NCI-H1048 (cell line): ENCODE measurements at places on chromosomes 2 and 18.

DNA sequence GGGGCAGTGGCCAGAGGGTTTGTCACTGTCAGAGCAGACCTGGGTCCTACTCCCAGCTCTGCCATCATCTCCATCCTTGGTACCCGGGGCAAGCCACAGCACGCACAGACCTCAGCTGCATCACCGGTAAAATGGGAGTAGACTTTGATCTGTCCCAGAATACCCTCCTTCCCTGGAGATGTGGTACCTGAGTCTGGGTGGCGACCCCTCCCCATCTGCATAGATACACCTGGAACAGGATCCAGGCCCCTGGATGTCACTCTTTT lies 64.0 kb downstream of the ZFP36L2 start:
- no peak for DNase-seq

GRCh38 chr2:437756-438393 lies 150.0 kb upstream of the ALKAL2 start:
- DNase-seq = no peak

DNA sequence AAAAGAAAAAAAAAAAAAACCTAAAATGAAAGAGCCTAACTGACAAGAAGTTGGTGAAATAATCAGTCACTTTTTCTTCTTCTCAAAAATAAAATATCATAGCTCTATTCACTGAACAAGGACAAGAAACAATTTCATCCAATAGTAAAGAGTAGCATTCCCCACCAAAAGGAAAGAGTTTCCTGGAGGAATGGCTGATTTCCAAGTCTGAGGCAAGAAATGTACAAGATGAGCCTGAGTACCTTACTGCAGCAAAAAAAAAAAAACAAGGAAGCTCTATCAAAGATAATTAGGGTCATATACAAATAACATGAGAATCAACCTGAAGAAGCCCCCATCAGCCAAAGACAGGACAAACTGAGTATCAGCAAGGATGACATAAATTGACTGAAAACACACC lies 11.5 kb downstream of the ROCK1 start:
- DNase-seq = no peak

DNA sequence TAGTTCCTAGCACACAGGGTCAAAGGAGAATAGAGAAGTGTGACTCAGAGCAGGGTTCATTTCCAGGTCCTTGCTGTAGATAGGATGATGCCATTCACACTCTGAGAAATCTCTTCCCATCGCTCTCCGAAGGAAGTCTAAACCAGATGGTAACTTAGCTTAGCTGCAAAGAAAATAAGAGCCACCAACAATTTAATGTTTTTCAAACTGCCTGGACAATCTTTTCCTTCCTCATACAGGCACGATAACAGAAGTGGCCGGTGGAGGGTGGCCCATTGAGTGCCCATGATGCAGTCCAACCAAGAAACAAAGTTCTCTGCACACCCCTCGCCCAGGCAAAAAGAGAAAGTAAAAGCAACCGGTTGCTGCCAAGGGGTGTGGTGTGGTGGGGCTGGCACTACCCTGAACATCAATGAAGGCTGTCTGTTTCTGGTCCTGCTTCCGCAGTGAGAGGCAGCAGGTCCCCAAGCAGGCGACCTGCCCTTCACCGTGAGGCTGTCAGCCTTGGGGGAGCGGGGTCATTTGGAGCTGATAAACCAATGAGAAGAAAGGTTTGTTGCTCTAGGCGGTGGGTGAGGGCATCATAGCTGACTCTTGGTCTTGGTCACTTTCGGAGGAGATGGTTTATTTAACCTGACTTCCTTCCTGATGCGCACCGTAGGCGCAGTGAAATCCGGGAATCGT lies 105.6 kb upstream of the CD302 start:
- no peak for DNase-seq

DNA sequence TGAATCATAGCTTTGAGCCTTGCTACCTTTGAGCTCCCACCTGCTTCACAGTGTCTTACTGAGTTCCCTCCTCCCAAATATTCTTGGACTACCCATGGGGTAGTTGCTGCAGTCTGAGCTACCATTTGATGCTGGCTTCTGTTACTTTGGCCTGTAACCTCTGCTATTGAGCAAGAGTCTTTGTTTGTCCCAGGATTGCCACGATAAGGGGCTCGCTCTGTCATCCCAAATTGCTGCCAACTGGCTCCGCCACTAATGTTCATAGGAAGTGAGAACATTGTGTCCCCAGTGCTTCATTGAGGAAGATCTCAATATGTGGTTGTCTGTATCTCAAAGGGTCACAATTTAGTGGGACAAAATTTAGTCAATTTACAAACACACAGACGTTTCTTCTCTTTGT lies 103.8 kb downstream of the TRIM43 start:
- no peak for DNase-seq

GRCh38 chr18:28065031-28065792 lies 111.7 kb downstream of the CDH2 start:
- no peak for DNase-seq
